ENCODE measurements at places on chromosomes 2 and 18.

DNA sequence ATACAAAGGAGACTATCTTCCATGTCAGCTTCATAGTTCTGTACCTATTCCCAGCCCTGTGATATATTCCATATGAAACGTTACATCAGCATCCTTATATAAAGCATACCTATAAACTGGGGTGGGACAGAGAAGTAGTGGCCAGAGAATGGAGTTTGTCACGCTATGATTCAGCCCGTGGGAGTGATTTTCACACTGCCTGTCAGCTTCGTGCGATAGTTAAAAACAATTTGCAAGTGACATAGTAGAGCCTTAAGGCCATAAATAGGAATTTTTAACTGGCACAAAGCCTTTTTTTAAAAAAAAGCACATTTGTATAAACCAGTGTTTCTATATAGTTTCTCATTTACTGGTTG is 30.2 kb downstream of the PKP4 start:
- DNase-seq = peak; percentile 42

DNA sequence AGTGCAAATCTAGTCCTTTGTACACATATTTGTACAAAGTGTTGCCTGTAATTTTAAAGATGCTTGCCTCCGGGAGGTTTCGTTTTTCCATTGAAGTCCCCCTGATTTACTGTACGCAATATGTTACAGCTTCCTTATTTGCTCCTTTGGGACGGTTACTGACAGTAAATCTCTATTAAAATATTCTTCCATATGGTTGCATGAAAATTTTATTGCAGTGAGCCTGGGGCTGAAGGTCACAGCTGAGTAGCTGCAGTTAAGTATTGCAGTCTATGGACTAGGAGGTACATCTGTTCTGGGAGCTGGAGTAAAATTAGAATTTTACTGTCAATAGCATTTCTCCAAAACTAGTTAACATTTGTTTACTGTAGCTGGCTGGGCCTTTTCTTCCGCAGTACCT is 119.2 kb downstream of the ETAA1 start:
- DNase-seq = no peak

DNA sequence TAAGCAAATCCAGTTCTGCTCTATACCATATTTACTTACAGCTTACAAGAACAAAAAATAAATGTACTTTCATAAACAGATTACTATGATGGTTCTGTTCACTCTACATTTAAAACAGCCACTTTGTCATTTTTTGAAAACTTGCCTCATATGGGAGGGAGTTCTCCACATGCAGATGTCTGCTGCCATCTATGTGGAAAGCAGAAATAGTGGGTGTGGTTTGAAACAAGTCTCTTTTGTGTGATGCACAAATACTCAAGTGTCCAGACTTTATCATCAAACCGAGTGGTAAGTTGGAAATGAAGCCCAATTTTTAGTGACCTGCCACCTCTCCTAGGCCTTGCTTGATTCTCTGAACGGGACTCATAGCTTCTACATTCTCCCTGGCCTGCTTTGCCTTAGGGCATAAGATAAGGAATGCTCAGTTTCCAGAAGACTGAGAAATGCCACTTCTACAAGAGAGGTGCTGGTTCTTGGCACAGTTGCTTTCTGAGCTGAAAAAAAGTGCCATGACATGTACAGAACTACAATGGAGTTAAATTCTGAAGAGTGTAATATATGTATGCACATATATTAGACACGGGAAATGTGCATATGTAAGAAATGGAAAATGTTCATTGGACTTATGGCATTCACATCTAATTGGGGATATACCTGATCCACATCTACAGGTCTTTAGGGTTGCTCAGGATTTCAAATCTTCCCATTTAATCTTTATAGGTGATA is 221.0 kb downstream of the SLC8A1 start:
- no peak for DNase-seq

- no peak for DNase-seq
These were observed 32.6 kb downstream of the MAP2 start for GRCh38 chr2:209456489-209456888.

DNA sequence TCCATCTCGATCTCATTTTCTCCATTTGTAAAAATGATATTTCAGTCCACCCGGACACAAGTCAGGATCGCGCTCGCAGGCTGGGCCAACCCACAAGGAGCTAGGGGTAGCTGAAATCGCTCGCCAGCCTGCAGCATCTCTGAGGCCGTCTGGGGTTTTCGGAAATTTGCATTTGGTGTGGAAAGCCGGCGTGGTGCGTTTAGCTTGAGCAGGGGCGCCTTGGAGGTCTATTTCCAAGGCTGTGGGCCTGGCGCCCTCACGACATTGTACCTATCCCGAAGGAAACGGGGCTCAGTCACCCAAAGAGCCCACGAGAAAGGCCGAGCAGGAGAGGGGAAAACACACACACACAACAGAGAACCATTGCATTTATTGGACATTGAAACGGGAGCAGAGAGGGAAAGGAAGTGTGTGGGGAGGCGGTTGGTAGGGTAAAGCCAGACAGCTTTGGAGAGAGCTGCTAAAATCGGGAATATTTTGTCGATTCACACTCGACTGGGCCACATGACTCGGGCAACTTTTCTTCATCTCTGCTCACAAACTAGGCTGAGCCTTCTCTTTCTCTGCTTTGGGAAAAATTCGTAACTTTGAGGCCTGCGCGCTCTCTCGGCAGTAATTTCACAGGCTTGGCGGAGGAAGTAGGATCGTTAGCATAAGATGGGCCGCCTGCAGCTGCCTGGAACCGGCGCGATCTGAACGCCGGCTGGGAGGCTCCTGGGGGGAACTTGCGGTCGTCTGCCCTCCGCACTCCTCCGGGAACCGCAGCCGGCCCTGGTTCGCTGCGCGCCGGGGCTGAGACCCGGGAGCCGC is 1.1 kb upstream of the HOXD8 start:
- DNase-seq = no peak

GRCh38 chr2:73979021-73979420 is 5.7 kb upstream of the TET3 start:
- DNase-seq = no peak

DNA sequence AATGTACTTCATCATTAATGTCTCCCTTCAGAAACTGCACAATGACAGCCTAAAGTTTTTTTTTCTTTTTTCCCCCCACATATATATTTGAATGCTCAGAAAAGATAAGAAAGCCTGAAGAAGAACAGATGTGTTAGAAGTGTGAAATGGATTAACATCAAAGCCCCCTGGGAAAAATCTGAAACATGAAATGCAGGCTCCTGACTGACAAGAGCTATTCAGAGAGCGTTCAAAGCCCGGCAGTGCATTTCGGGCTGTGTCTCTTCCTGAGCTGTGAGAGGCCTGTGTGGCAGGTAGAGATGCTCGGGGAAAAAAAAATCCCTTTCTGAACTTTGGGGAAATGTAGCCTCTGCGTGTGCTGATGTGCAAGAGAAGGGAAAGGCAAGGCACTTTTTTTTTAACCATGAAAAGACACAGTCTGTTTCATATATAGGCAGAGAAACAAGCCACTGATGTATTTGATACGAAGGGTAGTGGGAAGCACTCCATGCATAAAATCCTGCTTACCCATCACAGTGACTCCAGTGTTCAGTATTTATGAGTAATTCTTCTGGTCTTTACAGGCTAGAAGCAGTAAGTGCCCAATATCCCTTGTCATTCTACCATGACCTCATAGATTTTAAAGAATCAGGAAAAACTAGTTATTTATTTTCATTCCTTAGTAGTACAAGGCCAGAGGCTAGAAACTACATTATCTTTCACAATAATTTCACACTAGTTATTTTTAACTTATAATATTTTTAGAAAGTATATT is 1574.2 kb upstream of the PIK3C3 start:
- DNase-seq = no peak

GRCh38 chr2:26588576-26588975 is 52.6 kb downstream of the CIB4 start:
- DNase-seq = no peak

GRCh38 chr2:226802573-226802972 is 3.0 kb upstream of the IRS1 start:
- peak; percentile 83 for DNase-seq

DNA sequence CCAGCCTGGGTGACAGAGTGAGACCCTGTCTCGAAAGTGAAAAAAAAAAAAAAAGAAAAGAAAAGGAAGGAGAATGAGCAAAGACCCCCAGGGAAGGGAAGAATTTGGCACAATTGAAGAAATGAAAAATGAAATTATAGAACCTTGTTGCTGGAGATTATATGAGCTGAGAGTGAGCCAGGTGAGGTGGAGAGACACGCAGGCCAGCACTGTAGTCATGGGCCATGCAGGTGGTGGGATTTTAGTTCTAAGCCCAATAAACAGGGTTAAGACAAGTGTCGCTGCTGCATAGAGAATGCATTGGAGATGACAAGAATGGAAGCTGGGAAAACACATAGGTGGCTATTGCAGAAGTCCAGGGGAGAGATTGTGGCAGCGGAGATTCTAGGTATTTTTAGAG is 32.3 kb downstream of the FBLN7 start:
- DNase-seq = no peak

DNA sequence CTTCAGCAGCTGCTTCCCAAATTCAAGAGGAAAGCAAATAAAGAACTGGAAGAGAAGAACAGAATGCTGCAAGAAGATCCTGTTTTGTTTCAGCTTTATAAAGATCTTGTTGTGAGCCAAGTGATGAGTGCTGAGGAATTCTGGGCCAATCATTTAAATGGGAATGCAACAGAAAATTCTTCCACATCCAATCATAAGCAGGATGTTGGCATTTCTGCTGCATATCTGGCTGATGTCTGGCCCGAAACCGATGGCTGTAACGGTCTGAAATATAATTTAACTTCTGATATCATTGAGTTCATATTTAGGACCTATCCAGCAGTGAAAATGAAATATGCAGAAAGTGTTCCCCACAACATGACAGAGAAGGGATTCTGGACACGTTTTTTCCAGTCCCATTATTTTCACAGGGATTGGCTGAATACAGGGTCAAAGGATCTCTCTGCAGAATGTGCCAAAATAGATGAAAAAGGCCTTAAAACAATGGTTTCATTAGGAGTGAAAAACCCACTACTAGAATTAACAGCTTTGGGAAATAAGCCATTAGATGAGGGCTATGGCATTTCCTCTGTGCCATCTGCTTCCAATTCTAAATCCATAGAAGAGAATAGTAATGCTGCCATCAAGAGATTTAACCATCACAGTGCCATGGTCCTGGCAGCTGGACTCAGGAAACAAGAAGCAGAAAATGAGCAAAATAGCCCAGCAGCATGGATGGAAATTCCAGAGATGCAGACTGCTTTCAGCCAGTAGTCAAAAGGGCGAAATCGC is 175.6 kb downstream of the MC4R start:
- no peak for DNase-seq

- no peak for DNase-seq
These were observed 401.5 kb upstream of the ETAA1 start for GRCh38 chr2:66995636-66996035.

DNA sequence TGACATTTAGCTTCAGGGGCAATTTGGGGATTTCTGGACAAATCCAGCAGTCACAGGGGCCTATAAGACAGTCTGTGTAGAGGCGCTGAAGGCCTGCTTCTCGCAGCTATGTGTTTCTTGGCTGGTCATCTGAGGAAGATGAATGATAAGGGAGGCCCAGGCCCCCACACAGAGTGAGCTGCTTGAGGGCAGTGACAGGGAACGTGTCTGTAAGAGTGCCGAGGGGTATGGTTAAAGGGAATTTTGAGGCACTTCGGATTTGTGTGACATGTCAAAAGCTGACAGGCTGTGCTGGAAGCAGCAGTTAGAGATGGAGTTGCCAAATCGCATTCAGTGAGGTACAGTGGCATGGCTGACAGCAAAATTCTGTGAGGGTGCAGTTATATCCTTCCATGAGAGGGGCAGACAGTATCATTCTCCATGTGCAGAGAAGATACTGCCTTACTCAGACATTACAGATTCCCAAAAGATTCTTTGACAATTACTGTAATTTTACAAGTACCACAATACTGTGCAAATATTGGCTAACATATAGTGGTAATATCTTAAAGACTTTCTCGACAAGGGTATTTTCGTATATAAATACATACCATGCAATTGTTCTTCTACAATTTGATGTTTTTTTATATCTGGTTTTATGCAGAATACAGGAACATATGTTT is 74.0 kb downstream of the CERS6 start:
- DNase-seq = peak; percentile 54

DNA sequence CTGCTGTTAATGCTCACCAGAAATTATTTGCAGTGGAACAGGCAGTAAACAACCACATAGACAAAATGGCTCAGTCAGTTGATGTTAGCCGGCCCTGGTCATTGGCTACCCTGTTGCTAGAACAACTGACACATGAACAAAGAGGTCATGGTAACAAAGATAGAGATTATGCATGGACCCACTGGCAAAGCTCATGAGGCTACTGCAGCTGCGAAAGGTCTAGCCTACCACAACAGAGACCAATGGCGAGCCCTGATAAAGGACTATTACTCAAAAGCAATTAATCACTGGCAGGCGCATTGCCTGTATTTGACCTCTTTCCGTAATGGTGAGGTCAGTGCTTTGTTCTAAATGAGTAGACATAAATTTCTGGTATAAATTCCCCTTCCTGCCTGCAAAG is 474.2 kb downstream of the DSC3 start:
- no peak for DNase-seq

DNA sequence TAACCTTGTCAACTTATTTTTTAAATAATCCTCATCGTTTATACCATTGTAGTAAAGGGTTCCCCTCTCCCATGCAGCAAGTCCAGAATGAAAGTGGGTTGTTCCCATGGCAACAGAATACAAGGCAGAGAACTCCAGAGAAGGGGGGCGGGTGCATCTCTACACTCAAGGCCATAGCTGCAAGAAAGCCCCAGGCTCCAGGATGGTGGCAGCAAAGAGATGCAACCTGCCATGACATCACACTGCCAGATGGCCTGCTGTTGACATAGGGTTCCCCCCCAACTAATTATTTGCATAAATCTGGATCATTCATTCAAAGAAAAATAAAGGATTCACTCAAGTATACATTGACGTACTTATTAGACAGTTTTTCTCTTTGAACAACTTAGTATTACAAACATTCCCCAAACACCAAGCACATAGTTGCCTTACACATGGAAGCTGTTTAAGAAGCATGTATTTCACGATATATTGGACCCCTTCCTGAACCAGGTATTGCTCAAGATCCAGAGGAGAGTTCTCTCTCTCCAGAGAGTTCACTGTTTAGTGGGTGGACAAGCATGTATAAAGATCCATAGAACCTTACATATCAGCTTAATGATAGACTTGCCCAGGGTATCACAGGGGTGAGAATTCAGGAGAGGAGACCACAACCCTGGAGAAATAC is 87.4 kb upstream of the KLF7 start:
- DNase-seq = no peak

GRCh38 chr2:18045230-18045629 is 166.8 kb downstream of the KCNS3 start:
- no peak for DNase-seq

- DNase-seq = no peak
These were observed 259.3 kb downstream of the DCDC2C start for GRCh38 chr2:3962719-3963118.

DNA sequence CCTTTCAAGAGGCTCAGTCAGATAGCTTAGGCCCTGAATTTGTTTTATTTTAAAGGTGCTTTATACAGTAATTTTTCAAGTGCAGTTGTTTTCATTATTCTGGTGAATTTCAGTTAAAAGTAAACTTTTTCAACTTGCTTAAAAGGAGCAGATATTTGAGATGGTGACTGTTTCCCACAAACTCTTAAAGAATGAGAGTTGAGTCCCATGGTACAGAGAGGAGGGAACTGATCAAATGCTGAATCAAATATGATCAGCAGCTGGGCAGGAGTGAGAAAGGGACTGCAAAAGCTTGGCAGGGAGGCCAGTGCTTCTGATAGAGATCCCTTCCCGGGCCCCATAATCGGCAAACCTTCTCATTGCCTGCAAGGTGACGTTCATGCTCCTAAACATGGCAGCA is 91.2 kb downstream of the KCNS3 start:
- DNase-seq = no peak

GRCh38 chr2:59737299-59737698 is 816.2 kb downstream of the BCL11A start:
- no peak for DNase-seq

GRCh38 chr2:101717071-101717845 is 19.8 kb downstream of the MAP4K4 start:
- DNase-seq = no peak
